Panc1 (cell line): ENCODE measurements at places on chromosomes 13 and 19. TPM values are rescaled to one million over a fixed set of nuclear protein-coding genes. Genes with fewer than 3 reads are reported as not detected.

GRCh38 chr13:68697551-68697950, 1410.1 kb upstream of the ATXN8OS start:
- H3K27me3 ChIP-seq = no peaks in the 10 kb centered on the region
- DNase-seq = no peak
- H3K36me3 ChIP-seq = no peaks in the 10 kb centered on the region
- no peak overlapping the region for H3K4me3 ChIP-seq
- no peak overlapping the region for H3K27ac ChIP-seq
- H3K4me1 ChIP-seq = no peaks in the 10 kb centered on the region

GRCh38 chr13:73103238-73103637, 44.4 kb downstream of the KLF5 start:
- no peak overlapping the region for H3K27ac ChIP-seq
- no peaks in the 10 kb centered on the region for H3K4me1 ChIP-seq
- no peak for DNase-seq
- H3K4me3 ChIP-seq = no peak overlapping the region
- no peaks in the 10 kb centered on the region for H3K36me3 ChIP-seq

Gene IL12RB1
- total RNA-seq = 0.36 TPM

Gene CEACAM21
- not detected for total RNA-seq

- peaks cover 1% of the 10 kb centered on the region; the same call in 1 of the 2 replicates for H3K4me1 ChIP-seq
- no peaks in the 10 kb centered on the region for H3K27me3 ChIP-seq
- peak within 1 kb of the TSS; percentile 71; the same call in 1 of the 2 replicates for H3K27ac ChIP-seq
- peak within 1 kb of the TSS; percentile 14 for H3K4me3 ChIP-seq
Observed at GRCh38 chr19:1449467-1450442, at the start of gene APC2. TSS of gene APC2 (plus strand) at chr19:1450121. CDS start at chr19:1453002, 2,881 bp downstream.

Gene ITPKC
- total RNA-seq = 7.2 TPM

Gene ARGLU1
- total RNA-seq = 38.5 TPM

DNA sequence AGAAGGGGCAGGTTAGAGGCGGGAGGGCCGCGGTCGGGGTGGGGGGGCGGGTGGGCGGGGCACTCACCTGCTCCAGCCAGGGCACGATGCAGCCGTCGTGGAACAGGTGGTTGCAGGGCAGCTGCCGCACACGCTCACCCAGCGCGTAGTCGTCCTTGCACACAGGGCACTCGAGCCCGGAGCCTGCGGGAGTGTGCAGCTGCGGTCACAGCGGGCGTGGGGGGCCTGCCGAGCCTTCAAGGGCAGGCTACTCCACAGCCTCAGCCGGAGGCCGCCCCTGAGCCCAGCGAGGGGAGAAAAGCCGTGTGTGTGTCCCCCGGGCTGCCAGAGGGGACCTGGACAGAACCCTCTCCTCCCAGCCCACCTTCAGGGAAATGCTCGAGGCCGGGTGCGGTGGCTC, 8.6 kb downstream of the FGF22 start:
- no peak overlapping the region for H3K4me3 ChIP-seq
- no peaks in the 10 kb centered on the region for H3K4me1 ChIP-seq
- no peaks in the 10 kb centered on the region for H3K27me3 ChIP-seq
- H3K36me3 ChIP-seq = no peaks in the 10 kb centered on the region; the same call in none of the 2 replicates

GRCh38 chr19:4144666-4145249, 8.7 kb upstream of the CREB3L3 start:
- DNase-seq = no peak
- H3K27me3 ChIP-seq = no peaks in the 10 kb centered on the region
- H3K4me1 ChIP-seq = peaks cover 8% of the 10 kb centered on the region; the same call in 1 of the 2 replicates
- no peaks in the 10 kb centered on the region for H3K36me3 ChIP-seq
- no peak overlapping the region for H3K27ac ChIP-seq

GRCh38 chr13:75798353-75799255, 162.5 kb downstream of the LMO7 start:
- no peaks in the 10 kb centered on the region for H3K36me3 ChIP-seq
- H3K4me3 ChIP-seq = no peak overlapping the region

DNA sequence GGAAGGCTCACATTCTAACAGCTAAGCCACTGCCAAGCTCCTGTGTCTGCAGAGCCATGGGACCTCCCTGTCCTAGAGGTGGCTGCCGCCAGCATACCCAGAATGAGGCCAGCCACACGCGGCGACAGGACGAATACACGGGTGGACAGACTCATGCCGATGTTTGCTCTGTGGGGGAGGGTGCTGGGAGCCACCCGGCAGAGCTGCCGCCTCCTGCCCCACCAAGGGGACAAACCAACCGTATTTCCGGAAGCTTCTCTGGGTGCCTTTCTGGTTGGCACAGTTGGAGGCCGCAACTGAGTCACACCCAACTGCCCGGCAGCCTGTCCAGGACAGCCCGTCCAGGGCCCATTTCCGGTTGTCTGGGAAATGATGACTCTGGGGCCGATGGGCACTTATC, 20.3 kb downstream of the C13orf46 start:
- H3K4me3 ChIP-seq = no peak overlapping the region
- H3K36me3 ChIP-seq = no peaks in the 10 kb centered on the region
- no peaks in the 10 kb centered on the region for H3K27me3 ChIP-seq
- no peak for DNase-seq

DNA sequence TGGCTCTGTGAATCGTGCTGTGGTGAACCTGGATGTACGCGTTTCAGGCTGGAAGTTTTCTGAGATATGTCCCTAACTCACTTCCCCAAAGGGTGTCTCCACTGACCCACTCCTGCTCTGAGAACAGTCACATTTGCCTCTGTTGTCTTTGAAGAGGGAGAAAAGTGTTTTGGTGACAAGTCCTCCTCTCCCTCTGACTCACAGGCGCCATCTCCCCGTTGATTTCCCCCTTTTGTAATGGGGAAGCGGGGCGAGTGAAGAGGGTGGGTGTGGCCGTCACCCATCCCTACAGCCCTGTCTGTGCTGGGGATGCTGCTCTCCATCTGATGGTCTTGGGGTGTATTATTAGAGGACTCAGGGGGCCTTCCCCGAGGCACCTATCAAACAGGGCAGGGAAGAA, 9.6 kb downstream of the APC2 start:
- no peaks in the 10 kb centered on the region for H3K36me3 ChIP-seq
- no peak overlapping the region for H3K4me3 ChIP-seq
- H3K27me3 ChIP-seq = no peaks in the 10 kb centered on the region
- no peak overlapping the region for H3K27ac ChIP-seq
- H3K4me1 ChIP-seq = no peaks in the 10 kb centered on the region; the same call in 1 of the 2 replicates
- DNase-seq = no peak

- DNase-seq = no peak
- no peaks in the 10 kb centered on the region for H3K27me3 ChIP-seq
- H3K36me3 ChIP-seq = no peaks in the 10 kb centered on the region
- H3K4me3 ChIP-seq = no peak overlapping the region
- H3K27ac ChIP-seq = no peak overlapping the region
Observed at GRCh38 chr19:45168767-45169351, 8.1 kb upstream of the NKPD1 start.

- H3K27ac ChIP-seq = no peak overlapping the region
- H3K36me3 ChIP-seq = no peaks in the 10 kb centered on the region
- no peak for DNase-seq
Observed at GRCh38 chr13:27765650-27766049, 26.6 kb upstream of the GSX1 start.

DNA sequence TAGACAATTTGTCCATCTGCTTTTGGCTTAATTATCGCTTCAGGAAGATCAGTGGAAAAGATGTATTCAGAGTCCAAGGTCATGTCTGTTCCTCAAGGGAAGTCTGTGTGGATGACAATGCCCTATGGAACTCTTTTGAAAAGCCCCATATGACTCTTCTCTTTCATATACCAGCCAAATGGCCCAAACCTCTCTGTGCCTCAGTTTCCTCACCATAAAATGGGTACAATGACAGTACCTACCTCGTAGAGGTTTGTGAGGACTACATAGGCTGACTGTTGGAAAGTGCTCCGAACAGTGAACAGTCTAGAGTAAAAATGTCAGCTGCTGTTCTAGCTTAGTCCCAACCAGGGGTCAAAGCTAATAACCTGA, 104.6 kb downstream of the COL4A2 start:
- no peaks in the 10 kb centered on the region for H3K4me1 ChIP-seq
- no peak overlapping the region for H3K27ac ChIP-seq
- no peak overlapping the region for H3K4me3 ChIP-seq
- no peak for DNase-seq
- no peaks in the 10 kb centered on the region for H3K36me3 ChIP-seq

Gene HSD17B14
- total RNA-seq = 20.8 TPM

DNA sequence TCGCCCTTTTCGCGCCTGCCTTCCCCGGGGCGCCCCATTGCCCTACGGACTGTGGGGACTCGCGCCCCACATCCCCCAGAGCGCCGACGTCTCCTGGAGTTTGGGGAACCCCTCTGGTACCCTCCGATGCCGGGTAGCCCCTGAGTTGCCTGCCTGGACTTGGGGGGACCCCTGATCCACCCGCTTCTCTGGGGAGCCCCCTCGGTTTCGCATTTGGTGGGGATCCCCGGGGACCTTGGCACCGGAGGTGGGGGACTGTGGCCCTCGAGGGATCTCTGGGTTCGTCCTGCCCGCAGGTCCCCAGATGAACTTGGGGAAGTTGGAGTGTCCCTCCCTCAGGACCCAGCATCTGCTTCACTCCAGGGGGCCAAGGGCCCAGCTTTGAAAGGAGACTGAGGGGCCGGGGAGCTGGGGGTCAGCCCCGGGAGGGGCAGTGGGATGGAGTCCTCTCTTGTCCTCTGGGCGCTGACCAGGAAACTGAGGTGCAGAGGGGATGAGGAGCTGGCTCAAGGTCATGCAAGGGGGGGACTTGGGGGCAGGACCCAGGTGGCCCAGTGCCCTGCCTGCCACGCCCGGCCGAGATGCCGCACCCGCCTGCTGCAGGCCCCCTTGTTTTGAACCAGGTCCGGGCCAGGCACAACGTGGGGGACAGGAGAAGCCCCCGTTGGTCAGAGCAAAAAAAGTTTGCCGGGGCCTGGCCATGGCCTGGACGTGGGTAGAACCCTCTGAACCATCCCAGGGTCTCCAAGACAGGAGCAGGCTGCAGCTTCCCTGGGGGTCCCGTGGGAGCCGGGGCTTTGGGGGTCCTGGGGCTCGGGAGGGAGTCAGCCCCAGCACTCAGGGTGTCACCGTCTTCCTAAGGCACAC, 1.0 kb downstream of the EFNA2 start:
- no peak for DNase-seq
- peaks cover 13% of the 10 kb centered on the region for H3K4me1 ChIP-seq
- no peaks in the 10 kb centered on the region for H3K36me3 ChIP-seq
- H3K4me3 ChIP-seq = peak overlapping the region; percentile 42

- no peaks in the 10 kb centered on the region for H3K36me3 ChIP-seq
- no peaks in the 10 kb centered on the region for H3K4me1 ChIP-seq
- H3K27me3 ChIP-seq = no peaks in the 10 kb centered on the region
- H3K4me3 ChIP-seq = no peak overlapping the region
Observed at GRCh38 chr19:49938662-49939061, 9.4 kb upstream of the NUP62 start.

Gene NLRP7
- total RNA-seq = not detected

DNA sequence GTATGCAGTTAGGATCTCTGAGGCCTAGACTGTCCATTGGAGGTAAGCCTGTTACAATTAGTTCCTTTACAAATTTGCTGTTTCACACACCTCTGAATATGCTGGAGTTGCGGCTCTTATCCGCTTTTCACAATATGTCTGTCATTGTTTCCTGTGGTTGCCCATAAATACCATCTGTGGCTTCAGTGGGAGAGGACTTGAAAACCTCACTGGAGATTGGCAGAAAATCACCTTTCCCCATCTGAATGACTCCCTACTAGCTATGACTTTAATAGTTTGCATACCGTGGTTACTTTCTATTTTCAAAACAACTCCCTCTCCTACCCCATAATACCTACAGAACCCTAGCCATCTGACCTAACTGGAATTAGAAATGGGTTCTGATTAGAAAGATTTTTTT, 454.3 kb downstream of the PCDH17 start:
- DNase-seq = no peak
- H3K4me1 ChIP-seq = no peaks in the 10 kb centered on the region
- H3K27ac ChIP-seq = no peak overlapping the region
- no peaks in the 10 kb centered on the region for H3K27me3 ChIP-seq
- no peak overlapping the region for H3K4me3 ChIP-seq

Gene ZNF571
- 6.2 TPM for total RNA-seq

Gene IGLON5
- total RNA-seq = 0.13 TPM

- no peak overlapping the region for H3K4me3 ChIP-seq
- H3K36me3 ChIP-seq = no peaks in the 10 kb centered on the region
- no peaks in the 10 kb centered on the region for H3K27me3 ChIP-seq
- no peak for DNase-seq
- no peak overlapping the region for H3K27ac ChIP-seq
- no peaks in the 10 kb centered on the region for H3K4me1 ChIP-seq
Observed at GRCh38 chr13:34810996-34811395, 131.1 kb upstream of the NBEA start.

DNA sequence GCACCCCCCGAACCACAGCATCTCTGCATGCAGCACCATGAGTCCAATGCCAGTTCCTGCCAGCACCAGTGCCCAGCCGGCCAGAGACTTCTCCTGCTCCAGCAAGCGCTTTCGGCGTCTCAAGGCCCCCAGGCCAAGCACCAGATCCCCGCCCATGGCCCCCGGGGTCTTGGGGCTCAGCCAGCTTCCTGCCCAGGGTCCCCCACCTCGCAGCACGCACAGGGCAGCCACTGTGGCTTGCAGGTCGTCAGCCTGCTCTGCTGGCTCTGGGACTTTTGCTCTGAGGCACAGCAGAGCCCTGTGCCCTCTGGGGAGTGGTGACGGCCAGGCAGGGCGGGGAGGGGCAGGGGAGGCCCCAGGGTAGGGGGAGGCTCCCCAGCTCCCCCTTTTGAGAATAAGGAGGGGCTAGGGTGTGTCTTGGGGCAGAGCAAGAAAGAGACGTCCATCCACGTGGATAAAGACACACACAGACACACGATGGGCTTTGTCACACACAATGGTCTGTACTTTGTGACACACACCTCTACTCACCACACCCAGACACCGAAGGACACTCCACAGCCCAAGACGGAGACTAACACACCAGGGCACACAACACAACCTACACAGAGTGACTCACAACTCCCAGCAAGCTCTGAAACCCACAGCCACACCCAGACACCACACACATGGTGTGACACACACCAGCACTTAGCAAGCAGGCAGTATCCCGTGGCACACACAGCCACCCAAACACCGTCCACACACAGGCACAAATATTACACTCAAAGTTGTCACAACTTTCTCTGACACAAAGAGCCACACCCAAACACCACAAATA, at the start of gene KCNN4:
Gene KCNN4, minus strand, starts transcription at position 268 of the 820 bp plus-strand sequence. Its CDS starts 112 bp downstream, at position 156.
- peak within 1 kb of the TSS; percentile 67 for H3K4me3 ChIP-seq
- DNase-seq = no peak
- H3K36me3 ChIP-seq = no peaks in the 10 kb centered on the region; the same call in 1 of the 2 replicates
- no peaks in the 10 kb centered on the region for H3K27me3 ChIP-seq
- peak within 1 kb of the TSS; percentile 98 for H3K27ac ChIP-seq

DNA sequence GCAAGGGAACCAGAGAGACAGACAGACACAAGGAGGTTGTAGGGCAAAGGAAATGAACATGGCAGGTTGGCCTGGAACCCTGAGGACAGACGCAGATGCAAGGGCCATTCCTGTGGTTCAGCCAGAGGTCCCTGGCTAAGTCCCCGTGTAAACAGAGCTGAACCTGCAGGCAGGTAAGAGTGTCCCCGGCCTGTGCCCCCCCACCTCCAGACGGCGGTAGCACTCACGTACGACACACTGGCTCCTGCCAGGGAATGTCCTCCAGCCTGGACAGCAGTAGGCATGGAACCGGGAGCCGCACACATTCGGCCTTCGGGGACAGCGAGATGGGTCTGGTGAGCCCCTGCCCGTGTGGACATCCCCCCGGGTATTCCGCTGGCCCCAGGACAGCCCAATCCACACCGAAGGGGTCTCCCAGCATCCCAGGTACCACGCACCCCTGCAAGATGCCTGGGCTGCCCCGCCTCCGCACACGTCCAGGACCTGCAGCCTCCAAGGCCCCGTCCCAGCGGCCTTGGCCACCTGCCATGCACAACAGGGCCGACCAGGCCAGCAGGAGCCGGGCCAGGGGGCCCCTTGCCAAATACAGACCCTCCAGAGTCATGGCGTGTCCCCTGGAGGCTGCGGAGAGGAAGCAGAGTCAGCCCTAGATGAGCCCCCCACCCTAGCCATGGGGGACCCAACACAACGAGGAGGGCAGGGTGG, 2.4 kb downstream of the FBN3 start:
- H3K27ac ChIP-seq = no peak overlapping the region
- no peak overlapping the region for H3K4me3 ChIP-seq
- no peaks in the 10 kb centered on the region for H3K27me3 ChIP-seq
- H3K4me1 ChIP-seq = no peaks in the 10 kb centered on the region
- no peak for DNase-seq
